ENCODE measurements at places on chromosomes 4 and X.

- DNase-seq = no peak
- H3K27ac ChIP-seq = no peak within 1 kb of the TSS
- no peaks in the 10 kb centered on the region for H3K36me3 ChIP-seq
- H3K4me1 ChIP-seq = no peaks in the 10 kb centered on the region
- 0 out of 2 replicates have a peak, but pooled peaks cover 18% of the 10 kb centered on the region for H3K27me3 ChIP-seq
Observed at GRCh38 chr4:37960098-37960497, at the start of gene PTTG2. TSS of gene PTTG2 (plus strand) at chr4:37960398. CDS start at chr4:37960435, 37 bp downstream.

DNA sequence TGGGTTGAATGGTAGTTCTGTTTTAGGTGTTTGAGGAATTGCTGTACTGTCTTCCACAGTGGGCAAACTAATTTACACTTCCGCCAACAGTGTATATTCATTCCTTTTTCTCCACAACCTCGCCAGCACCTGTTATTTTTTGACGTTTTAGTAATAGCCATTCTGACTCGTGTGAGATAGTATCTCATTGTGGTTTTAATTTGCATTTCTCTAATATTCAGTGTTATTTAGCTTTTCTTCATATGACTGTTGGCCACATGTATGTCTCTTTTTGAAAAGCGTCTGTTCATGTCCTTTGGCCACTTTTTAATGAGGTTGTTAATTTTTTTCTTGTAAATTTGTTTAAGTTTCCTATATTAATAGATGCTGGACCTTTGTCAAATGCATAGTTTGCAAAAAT, 26.9 kb upstream of the WDR17 start:
- no peak overlapping the region for H3K4me3 ChIP-seq
- no peak for DNase-seq
- no peaks in the 10 kb centered on the region for H3K36me3 ChIP-seq
- no peaks in the 10 kb centered on the region for H3K27me3 ChIP-seq

DNA sequence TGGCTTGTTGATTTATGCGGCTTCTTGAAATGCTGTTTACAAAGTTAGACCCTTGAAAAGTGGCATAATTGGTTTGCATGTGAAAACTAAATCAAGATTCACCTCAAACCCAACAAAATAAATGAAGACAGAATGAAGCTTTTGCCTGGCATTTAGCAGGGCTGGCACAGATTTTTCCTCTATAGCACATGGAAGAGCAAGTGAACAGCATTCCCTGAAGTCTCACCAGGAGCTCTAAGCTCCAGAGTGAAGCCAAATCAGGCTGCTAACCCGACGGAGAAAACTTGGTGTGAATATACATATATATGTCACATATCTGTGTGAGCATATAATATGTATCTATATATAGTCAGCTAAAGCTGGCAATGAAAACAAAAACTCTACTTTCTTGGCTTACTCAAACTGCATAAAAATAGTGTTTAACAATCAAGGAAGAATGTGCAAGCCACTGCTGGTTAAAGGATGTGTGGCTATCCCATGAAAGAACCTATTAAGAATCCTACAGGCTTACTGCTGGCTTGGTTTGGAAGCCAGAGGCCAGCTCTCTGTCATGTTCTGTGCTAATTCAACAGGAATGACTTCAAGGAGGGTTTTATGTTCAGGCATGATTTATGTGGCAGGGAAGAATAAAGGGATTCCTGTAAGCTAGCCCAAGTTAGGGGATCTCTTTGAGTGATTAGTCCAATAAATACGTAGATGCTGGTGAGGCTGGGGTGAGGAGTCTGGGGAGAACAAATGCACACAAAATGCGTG, 69.9 kb downstream of the MFAP3L start:
- H3K27ac ChIP-seq = no peak overlapping the region
- H3K4me3 ChIP-seq = no peak overlapping the region
- no peaks in the 10 kb centered on the region for H3K36me3 ChIP-seq
- H3K4me1 ChIP-seq = no peaks in the 10 kb centered on the region
- DNase-seq = peak; percentile 30

DNA sequence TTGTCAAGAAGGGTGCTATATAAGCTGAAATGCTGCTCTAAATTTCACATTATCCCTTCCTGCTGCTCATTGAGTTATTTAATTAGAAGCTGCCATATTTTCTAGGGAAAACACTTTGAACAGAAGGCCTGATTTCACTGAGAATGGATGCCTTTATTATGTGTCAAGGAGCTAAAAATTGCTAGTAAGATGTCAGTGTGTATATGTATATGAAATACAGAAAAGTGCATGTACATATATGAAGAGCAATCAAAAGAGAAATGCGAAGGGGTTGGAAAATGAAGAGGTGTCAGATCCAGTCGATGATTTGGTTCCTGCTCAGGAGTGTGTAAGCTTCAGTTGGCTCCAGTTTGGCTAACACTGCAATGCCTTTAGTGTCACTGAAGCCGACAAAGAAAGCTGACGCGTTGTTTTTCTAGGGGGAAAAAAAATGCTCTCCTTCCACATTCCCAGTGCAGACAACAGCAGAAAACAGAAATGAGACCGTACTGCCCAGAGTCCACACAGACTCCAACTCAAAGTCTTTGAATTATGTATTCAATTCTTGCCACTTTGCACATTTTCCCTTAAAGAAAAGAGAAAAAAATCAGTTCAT, 154.2 kb downstream of the NHS start:
- no peak overlapping the region for H3K4me3 ChIP-seq
- H3K36me3 ChIP-seq = no peaks in the 10 kb centered on the region
- peak; percentile 34 for DNase-seq
- H3K4me1 ChIP-seq = peaks cover 31% of the 10 kb centered on the region
- H3K27ac ChIP-seq = no peak overlapping the region
- H3K27me3 ChIP-seq = no peaks in the 10 kb centered on the region

DNA sequence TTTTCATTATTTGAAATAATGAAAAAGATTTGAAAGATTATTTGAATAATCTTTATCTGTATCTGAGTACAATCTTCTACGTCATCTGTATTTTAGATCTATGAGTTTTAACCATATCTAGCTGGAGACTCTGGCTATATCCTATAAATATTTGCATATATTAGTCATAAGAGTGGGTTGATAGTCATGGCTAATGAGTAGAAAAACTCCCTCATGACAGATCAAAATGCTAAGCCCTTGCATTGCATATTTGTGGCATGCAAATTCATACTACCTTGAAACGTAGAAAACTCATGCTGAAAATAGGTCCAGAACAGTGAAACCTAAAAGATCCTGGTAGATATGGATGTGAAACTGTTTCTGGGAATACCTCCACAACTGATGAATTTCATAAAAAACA, 291.3 kb downstream of the GALNTL6 start:
- H3K27ac ChIP-seq = no peak overlapping the region
- H3K4me1 ChIP-seq = no peaks in the 10 kb centered on the region
- DNase-seq = peak; percentile 10
- H3K36me3 ChIP-seq = no peaks in the 10 kb centered on the region
